ENCODE measurements at places on chromosomes 5 and 9.

GRCh38 chr9:101235105-101235866 lies 149.5 kb downstream of the BAAT start:
- no peak for DNase-seq

DNA sequence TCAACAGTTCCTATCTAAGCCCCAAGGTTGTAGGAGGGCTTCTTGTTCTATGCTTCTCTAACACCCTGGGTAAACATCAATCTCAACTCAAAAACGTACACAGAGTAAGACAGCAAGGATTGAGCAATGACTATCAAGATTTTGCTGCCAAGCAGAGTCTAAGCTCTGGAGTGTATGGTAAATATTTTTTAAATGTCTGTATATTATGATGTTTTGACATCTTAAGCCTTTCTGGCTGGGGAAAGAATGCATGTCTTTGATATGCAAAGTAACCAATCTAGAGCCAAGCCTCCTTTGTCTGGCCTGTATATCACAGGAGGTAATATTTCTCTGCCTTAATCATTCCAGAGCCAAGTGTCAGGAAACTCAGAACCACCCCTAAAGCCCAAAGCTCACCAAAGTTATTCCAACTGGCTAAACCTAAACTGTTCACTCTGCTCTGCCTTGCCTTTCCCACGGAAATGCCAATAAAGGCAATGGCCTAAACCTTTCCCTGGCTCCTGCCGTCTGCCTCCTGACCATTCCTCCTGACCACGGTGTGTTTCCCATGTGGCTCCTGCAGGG lies 45.2 kb downstream of the YIPF5 start:
- DNase-seq, result no peak

DNA sequence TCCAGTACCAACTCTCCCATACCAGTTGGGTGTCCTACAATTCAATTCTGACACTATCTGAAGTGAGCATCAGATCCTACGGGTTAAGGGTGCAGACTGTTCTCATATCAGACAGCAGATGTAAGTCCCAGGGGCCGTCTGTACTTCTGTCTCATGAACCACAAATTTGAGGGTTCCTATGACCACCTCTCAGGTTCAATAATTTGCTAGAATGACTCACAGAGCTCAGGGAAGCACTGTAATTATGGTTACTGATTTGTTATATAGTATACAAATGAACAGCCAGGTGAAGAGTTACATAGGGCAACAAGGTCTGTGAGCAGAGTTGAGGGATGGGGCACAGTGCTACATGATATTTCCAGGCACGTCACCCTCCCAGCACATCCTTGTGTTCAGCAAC lies 499.1 kb downstream of the DMAC1 start:
- DNase-seq, result no peak

DNA sequence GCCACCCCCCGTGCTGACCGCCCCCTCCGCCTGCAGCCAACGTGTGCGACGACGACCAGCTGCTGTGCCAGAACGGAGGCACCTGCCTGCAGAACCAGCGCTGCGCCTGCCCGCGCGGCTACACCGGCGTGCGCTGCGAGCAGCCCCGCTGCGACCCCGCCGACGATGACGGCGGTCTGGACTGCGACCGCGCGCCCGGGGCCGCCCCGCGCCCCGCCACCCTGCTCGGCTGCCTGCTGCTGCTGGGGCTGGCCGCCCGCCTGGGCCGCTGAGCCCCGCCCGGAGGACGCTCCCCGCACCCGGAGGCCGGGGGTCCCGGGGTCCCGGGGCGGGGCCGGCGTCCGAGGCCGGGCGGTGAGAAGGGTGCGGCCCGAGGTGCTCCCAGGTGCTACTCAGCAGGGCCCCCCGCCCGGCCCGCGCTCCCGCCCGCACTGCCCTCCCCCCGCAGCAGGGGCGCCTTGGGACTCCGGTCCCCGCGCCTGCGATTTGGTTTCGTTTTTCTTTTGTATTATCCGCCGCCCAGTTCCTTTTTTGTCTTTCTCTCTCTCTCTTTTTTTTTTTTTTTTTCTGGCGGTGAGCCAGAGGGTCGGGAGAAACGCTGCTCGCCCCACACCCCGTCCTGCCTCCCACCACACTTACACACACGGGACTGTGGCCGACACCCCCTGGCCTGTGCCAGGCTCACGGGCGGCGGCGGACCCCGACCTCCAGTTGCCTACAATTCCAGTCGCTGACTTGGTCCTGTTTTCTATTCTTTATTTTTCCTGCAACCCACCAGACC lies 80.2 kb downstream of the NTNG2 start:
- DNase-seq, result no peak

DNA sequence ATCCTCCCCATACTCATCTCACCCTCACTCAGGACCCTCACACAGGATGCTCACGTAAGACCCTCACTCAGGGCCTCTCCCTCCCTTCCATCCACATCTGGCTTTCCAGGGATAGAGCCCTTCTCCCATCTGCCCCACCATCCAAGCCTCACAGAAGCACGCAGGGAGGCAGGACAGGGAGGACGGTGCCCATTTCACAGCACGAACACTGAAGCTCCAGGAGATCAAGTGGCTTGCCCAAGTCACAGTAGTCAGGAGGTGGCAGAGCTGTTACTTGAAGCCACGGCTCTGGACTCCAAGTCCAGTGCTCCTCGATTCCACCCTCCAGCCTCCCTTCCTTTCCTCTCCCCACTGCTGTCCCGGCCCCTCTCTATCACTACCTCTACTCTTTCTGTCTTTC lies 21.7 kb downstream of the DNM1 start:
- no peak for DNase-seq

GRCh38 chr5:14469551-14470377 lies 111.8 kb upstream of the OTULINL start:
- DNase-seq, result no peak

- DNase-seq, result no peak
Observed at GRCh38 chr9:3191715-3192114, 334.1 kb downstream of the RFX3 start.

- no peak for DNase-seq
Observed at GRCh38 chr5:100249211-100249883, 285.8 kb upstream of the FAM174A start.

DNA sequence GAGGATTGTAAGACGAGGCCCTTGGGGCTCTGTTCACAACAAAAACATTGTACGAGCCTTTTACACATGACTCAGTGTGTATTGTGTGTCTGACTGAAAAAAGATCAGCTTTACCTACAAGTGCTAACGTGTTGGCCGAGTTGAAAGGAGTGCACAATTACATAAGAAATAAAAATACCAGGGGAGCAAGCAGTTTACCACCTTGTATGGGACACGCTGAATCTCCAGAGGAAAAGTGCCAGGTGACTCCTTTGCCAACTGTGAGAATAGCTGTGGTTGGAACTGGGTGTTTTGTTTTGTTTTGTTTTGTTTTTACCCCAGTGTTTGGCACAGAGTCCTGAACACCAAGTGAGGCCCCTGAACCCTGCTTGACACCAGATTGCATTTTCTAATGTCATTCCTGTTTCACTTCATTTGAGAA lies 32.8 kb upstream of the ZSWIM6 start:
- DNase-seq, result no peak

- no peak for DNase-seq
Observed at GRCh38 chr5:124922255-124922975, 176.0 kb upstream of the ZNF608 start.

DNA sequence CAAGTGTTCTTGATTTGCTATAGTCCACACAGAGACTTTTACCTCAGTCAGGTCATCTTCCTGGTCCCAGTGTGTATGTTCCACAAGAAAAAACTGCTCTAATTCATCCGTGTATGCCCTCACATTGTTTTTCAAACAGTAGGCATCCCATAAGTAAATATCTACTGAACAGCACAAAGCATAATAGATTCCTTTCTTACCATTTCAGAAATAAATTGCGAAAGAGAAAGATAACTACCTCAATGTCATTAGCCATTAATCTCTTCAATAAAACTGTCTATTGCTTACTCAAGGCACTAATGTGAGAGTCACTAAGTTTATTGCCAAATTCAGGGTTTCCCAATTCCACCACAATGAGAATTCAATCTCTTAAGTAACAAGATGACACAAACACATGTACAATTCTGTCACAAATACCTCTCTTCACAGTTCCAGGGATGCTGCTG lies 9.6 kb downstream of the FBXW2 start:
- DNase-seq, result no peak

- no peak for DNase-seq
Observed at GRCh38 chr5:33340195-33340594, 100.6 kb upstream of the TARS1 start.

- DNase-seq, result no peak
Observed at GRCh38 chr5:17838469-17838868, 204.2 kb downstream of the TAF11L14 start.

GRCh38 chr5:66932457-66932856 lies 264.1 kb downstream of the CD180 start:
- no peak for DNase-seq

DNA sequence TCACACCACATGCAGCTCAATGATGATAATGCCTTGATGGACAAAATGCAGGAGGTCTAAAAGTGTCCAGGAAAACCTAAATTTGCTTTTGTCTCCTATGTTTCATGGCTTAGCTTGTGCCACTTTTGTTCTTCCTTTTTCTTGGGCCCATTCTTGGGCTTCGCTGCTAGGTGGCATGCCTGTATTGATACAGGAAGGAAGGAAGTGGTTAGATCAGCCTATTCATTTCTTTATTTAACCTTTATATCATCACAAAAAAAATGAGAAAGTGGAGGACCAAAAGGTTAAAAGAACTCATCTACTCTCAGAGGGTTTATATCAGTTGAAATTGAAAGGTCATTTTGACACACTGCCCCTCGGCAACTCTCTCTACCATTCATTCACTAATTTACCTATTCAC lies 260.2 kb downstream of the ARHGAP26 start:
- no peak for DNase-seq

DNA sequence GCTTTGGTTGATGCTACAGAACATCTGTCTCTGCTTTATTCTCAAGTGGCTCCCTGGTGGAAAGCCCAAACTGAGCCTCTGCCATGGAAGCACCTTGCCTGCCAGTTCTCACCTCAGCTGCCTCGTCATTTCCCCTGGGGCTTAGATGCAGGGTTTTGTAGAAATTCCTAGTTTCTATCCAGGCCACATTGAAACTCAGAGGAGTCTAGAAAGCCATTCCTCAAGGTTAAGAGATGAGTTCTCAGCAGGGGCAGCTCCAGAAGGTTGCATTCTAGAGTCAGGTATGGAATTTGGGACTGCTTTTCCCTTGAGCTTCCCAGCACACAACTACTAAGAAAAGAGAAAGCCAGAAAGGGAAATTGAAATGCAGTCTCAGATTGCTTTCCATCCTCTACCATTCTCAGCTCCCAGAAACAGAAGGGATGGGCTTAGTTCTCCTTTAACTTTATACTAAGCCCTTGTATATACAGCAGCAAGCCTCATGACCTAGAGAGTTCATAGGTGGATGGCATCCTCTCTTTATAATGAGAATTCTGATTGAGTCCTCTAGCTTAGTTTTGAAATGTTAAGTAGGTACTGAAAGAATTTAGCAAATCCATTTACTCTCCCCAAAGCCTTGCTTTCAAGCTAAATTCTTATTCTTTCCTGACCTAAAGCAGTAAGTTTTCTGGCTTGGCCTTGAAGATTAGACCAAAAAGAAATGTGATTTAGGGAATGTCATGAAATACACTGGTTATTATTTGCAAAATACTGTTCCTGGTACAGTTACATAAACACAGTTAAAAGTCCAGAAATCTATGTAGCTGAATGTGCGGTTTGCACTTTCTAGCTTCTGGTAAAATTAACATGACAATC lies 66.0 kb upstream of the MEF2C start:
- DNase-seq, result no peak

DNA sequence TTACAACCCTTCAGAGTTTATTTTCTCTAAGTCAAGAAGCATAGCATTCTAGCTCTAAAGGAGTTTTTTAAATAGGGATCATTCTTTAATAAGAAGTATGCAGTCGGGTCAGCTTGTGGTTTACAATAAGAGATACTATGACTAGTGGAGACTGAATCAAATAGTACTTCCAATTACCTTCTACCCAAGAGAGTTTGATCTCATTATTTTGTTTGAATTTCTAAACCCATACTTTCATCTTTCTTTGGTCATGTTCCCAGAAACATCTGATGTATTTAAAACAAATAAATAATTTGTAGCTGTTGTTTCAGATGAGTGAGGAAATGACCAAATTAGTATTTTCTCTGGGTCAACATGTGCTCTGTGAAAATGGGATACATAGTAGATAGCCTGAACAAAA lies 160.2 kb upstream of the CDH6 start:
- DNase-seq, result no peak

GRCh38 chr5:79853676-79854418 lies 137.2 kb downstream of the MTX3 start:
- DNase-seq, result no peak

GRCh38 chr9:93431539-93432105 lies 19.9 kb upstream of the FAM120A start:
- no peak for DNase-seq

DNA sequence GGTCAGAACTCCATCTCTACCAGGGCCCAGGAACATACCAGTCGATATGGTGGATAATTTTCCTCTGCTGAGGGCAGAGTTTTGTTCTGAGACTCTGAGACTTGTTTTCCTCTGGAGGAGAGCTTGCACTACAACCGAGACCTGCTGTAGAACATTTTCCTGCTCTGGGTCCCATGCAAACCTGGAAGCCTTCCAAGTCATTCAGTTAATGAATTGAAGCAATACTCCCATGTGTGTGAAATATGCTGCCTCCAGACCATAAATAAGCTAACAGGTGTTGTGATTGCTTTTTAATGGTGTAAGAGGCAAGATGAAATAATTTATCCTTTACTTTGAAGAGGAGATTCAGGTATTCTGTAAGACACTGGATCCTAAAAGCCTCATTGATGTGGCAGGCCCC lies 372.8 kb downstream of the TMEM167A start:
- DNase-seq, result no peak

GRCh38 chr5:36153298-36153677 lies 1.4 kb downstream of the SKP2 start:
- no peak for DNase-seq

DNA sequence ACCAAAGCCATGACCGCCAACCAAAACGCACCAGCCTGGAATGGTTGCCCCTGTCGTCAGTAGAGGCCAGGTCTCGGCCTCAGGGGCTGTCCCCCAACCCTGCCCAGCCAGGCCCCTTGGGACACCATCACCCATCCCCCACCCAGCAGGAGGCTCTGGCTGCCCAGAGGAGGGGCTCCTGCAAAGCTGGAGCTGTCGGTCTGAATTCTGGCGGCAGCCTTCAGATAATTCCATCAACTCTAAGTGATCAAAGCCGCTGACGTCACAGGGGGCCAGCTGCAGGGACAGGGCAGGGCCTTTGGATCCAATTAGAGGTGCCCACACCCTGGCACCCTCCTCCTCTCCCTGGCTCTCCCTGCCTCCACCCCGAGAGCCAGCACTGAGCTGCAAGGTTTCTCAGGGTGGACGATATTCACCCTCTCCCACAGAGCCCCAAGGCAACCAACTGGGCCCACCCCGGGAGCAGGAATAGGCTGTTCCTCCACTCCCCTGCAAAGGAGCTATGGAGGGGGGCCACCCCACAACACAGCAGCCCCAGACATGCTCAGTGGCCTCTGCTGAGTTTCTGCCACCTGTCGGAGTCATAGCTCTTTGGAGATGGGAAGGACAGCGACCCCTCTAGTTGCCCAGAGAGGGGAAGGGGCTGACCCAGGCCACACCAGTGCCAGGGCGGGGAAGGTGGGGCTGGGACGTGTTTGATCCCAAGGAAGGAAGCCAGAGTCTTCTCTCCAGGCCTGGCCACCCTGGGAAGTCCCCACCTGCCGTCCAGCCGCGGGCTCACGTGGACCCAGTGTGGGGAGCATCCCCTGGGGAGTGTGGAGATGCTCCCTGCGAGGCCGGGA lies 78.4 kb downstream of the NTNG2 start:
- no peak for DNase-seq

- DNase-seq, result no peak
Observed at GRCh38 chr5:180777475-180777874, 25.1 kb downstream of the MGAT1 start.
